ENCODE measurements at places on chromosomes 2 and 18.

- no peak for DNase-seq
Measured at GRCh38 chr2:236689981-236690380, 120.4 kb downstream of the ACKR3 start.

DNA sequence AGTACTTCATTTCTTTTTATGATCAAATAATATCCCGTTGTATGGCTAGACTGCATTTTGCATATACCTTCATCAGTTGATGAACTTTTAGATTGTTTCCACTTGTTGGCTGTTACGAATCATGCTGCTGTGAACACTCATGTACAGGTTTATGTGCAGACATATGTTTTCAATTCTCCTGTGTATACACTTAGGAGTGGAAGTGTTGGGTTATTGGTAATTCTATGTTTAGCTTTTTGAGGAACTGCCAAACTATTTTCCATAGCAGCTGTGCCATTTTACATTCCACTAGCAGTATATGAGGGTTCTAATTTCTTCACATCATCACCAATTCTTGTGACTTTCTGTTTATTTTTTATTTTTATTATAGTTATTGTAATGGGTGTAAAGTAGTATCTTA lies 32.1 kb upstream of the LCLAT1 start:
- DNase-seq: no peak

- no peak for DNase-seq
Measured at GRCh38 chr18:306608-307255, 38.9 kb upstream of the THOC1 start.

GRCh38 chr2:238704471-238705225 lies 143.2 kb upstream of the TWIST2 start:
- DNase-seq: no peak

DNA sequence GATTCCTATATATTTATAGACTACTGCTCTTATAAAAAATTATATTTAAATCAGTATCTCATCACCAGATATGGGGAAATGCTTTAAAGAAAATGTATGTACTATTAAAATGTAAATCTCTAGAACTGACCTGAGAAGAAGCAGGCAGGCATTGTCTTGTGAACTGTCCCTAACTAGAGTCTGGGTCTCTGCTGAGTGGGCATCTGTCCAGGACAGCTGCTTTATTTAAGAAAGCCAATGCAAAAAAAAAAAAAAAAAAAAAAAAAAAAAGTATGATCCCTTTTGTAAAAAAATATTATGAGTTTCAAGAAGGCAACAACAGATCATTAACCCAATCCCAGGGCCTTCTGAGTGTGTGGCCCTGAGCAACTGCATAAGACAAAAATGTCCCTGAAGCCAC lies 66.0 kb downstream of the PAX3 start:
- no peak for DNase-seq

- DNase-seq: no peak
Measured at GRCh38 chr2:67201521-67201920, 195.6 kb upstream of the ETAA1 start.

DNA sequence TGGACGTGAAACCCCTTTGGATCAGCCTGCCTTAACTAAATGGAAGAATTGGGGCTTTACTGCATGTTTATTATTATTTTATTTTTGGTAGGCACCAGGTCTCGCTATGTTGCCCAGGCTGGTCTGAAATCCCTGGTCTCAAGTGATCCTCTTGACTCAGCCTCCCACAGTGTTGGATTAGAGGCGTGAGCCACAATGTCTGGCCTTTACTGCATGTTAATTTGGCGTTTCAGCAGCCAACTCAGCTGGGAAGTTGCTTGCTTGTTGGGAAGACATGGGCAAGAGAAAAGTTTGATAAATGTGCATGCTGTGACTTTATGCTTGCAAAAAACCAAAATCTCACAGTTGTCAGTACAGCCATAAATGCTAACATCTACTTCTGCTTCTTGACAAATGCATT lies 105.1 kb downstream of the FMNL2 start:
- DNase-seq: no peak

DNA sequence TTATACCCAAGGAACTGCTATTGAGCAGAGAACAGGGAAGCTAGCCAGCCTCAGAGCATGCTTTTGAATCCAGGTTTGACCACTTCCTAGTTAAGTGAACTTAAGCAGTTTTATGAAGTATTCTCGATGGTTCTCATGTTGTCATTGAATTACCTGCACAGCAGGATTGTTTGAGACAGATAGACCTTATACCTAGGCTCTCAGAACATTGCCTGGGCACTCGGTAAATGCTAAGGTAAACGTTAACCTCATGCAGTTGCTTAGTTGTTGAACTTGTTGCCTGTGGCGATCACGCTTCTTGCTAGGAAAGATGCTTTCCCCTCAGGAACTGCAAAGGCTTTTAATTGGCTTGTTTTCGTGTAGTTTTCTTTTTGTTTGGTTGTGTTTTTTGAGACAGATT lies 34.0 kb upstream of the CHMP1B start:
- DNase-seq: no peak

- DNase-seq: no peak
Measured at GRCh38 chr2:10224734-10225133, 78.0 kb upstream of the HPCAL1 start.

DNA sequence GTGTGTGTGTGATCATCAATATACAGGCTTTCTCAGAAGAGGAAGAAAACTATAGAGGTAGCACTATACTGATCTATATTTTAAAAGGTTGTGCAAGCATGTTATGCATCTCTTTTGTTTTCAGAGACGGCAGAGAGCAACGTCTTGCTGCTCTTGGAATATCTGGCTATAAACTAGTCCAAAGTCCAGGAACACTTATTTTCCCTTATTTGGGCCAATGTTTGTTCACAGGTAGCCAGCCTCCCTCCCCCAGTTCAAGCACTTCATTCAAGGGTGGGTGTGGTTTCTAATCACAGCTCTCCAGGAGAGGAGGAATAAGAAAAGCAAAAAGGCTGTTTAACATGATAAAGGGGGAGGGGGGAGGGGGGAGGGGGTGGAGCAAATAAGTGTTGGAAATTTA lies 4.2 kb downstream of the FZD5 start:
- DNase-seq: no peak

- DNase-seq: no peak
Measured at GRCh38 chr2:218419630-218420216, 800 bp downstream of the VIL1 start.

DNA sequence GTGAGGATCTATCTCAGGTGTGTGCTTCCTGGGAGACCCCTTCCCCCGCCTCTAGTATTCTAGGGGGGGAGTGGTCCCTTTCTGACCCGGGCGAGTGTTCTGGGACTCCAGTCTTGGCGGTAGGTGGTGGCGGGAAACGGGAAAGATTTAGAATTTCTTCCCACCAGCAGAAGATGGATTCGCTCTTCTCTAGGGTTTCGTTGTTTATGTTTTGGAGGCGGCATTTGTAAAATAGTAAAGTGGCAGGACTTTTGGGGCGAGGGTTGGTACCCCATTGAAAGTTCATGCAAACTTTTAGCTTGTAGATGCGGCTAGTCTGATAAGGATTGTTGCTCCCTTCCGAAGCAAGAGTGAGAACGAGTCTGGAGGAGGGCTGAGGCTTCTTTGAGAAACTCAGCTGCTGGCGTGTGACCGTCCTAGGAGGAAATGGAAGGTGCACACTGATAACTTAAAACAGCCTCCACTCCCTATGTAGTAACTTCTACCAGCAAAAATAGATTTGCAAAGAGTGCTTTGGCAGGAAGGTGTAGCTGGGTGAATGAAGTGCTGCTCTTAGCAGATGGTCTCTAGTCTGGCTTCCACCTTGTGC lies 412 bp downstream of the GPD2 start:
- no peak for DNase-seq

DNA sequence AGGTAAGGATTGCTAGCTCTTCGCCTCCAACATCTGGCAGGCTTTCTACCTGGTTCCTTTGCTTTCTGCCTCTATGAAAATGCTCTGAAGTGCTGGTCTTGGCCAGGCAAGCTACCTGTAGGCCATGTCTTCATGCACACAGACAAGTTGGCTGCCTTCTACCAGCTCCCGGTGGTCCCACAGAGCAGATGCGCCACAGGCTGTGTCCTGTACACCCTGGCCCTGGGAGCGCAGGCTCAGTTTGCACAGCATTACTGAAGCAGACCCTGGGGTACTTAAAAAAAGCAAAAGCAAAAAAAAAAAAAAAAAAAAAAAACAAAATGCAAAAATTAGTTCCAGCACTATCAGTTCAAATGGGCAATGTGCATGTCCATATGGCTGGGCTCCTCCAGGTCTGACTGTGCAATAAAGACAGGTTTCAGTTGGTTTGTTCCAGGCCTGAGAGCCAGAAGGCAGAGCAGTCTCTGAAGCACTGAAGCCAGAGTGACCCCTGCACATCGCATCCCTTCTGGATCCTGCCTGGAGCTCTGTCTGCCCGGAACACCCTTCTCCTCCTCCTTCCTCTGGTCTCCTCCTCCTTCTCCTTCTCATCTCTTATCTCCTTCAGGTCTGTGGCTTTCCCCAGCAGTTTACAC lies 288.0 kb upstream of the REV1 start:
- no peak for DNase-seq

GRCh38 chr18:36160959-36161371 lies 26.3 kb upstream of the MOCOS start:
- DNase-seq: no peak

GRCh38 chr18:24315170-24315569 lies 82.5 kb downstream of the OSBPL1A start:
- no peak for DNase-seq

DNA sequence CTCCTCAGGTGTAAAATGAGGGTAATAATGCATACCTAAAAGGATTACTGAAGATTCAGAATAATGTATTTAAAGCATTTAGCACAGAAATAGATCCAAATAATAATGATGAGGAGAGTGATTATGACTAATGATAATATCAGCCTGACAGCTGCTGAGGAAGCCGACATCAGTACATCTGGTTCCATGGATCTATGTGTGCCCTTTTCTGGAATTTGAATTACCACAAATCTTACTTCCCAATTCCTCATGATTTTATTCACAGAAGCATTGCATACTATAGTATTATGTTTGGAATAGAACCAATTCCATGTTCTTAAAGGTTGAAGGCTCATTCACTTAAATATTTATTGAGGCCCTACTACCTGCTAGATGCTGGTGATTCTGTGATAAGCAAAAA lies 248.9 kb upstream of the THUMPD2 start:
- DNase-seq: no peak

- no peak for DNase-seq
Measured at GRCh38 chr2:182666674-182667314, 49.3 kb upstream of the DNAJC10 start.

Measured in stimulated activated CD4-positive, alpha-beta T cell treated with anti-CD3 and anti-CD28 coated beads, Interleukin-1b, Interleukin-23, amount 100 ng/mL, for 1 hour (primary cell).